ENCODE measurements at places on chromosomes 1 and 21.

GRCh38 chr1:25036117-25036546 is 106.1 kb upstream of the RUNX3 start:
- DNase-seq: no peak

GRCh38 chr21:39655589-39655988 is 42.8 kb downstream of the B3GALT5 start:
- DNase-seq: no peak

- no peak for DNase-seq
Measured at GRCh38 chr1:100482167-100482566, 55.8 kb upstream of the GPR88 start.

GRCh38 chr1:234978397-234979295 is 150.0 kb downstream of the TOMM20 start:
- DNase-seq: peak; percentile 38

DNA sequence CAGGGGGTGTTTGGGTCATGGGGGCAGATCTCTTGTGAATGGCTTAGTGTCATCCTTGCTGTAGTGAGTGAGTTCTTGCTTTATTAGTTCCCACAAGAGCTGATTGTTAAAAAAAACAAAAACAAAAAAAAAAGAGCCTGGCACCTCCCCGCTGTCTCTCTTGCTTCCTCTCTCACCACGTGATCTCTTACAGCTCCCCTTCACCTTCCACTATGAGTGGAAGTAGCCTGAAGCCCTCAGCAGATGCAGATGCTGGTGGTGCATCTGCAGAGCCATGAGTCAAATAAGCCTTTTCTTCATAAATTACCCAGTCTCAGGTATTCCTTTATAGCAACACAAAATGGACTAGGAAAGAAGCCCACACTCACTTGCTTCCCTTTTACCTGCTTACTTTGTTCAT is 17.2 kb upstream of the RGL1 start:
- no peak for DNase-seq

DNA sequence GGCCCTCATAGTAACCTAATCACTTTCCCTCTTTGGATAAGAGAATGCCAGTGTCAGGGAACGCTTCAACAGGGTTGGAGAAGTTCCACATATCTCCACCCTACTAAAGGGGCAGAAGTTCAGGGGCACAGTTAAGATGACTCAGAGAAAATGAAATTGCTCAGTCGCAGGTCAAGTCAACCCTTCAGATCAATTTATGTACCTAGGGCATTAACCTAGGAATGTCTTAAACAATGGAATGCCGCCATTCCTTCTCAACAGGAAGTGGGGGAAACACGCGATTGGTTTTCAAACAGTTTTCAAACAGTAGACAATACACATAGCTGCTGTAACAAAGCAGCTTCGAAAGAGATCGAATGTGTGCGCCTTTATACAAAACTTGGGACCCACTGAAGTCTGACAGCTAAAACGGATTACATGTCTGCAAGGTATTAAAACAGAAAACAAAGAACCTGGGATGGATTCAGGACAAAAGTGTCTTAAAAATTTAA is 897 bp downstream of the SLC25A24 start:
- no peak for DNase-seq

DNA sequence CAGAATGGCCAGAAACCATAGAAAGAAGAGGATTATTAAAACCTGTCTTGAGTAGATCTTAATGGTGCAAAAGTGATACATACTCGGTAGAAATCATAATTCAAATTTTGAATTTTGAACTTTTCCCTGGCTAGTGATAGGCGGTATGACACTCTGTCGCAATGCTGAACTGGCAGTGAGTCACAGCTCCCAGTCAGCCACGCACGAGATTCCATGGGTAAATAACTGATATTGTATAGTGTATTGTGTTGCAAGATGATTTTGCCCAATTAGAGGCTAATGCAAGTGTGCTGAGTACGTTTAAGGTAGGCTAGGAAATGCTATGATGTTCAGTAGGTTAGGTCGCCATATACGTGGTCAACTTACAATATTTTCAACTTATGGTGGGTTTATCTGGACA is 207.0 kb downstream of the SIPA1L2 start:
- no peak for DNase-seq

DNA sequence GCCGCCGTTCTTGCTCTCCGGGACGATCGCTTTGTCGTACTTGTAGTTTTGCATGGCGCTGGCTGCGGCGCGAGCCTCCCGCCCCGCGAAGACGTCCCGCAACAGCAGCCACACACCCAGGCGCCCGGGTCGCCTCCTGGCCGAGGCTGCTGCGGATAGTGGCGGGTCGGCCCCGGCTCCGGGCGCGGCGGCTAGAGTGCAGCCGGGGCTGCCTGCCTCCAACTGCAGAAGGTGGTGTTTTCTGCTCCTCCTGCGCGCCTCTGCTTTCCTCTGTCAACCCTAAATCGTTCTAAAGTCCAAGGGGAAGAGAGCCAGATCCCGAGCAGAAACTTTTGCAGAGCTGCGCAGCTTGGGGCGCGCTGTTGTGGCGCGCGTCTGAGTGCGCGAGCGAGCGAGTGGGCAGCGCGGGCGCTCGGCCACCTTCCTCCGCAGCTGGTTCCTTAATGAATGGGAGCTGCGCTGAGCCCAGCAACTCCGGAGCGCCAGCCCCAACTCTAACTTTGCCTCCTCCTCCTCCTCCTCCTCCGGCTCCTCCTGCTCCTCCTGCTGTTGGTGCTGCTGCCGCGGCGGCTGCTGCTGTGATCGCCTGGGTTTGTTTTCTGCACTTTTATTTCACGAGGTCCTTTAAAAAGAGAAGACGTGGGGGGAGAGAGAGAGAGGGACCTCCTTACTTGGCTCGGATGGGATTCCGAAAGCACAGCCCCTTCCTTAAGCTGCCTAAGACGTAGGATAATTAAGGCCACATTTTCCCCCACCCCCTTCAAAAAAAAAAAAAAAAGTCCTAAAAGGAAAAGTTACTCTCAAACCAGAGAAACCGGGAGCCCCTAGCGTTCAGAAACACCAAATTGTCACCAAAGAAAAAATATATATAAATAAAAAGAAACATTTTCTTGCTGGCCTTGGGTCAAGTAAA is at the start of gene PLPP3:
Gene PLPP3, minus strand, starts transcription at position 601 of the 913 bp plus-strand sequence. Its CDS starts 547 bp downstream, at position 54.
- no peak for DNase-seq

- DNase-seq: no peak
Measured at GRCh38 chr1:7267493-7267892, 482.2 kb downstream of the CAMTA1 start.

GRCh38 chr21:45870851-45871615 is 110.5 kb upstream of the COL6A1 start:
- no peak for DNase-seq

DNA sequence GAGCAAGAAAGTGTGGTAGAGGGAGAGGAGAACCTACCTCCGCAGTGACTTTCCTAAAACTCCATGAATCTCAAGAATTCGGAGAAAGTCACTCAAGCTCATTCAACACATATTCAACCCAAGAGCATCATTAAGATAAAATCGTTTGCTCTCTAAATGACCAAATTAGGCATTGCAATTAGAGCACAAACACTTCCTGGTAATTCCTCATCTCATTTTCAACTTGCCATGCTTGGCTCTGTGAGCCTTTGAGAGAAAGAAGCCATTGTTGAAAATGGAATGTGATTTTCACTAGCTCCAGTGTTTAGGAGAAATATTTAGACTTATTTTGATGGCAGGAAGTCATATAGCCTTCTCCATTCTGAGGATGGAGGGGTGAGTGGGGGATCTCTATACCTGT is 52.5 kb downstream of the KAZN start:
- no peak for DNase-seq

DNA sequence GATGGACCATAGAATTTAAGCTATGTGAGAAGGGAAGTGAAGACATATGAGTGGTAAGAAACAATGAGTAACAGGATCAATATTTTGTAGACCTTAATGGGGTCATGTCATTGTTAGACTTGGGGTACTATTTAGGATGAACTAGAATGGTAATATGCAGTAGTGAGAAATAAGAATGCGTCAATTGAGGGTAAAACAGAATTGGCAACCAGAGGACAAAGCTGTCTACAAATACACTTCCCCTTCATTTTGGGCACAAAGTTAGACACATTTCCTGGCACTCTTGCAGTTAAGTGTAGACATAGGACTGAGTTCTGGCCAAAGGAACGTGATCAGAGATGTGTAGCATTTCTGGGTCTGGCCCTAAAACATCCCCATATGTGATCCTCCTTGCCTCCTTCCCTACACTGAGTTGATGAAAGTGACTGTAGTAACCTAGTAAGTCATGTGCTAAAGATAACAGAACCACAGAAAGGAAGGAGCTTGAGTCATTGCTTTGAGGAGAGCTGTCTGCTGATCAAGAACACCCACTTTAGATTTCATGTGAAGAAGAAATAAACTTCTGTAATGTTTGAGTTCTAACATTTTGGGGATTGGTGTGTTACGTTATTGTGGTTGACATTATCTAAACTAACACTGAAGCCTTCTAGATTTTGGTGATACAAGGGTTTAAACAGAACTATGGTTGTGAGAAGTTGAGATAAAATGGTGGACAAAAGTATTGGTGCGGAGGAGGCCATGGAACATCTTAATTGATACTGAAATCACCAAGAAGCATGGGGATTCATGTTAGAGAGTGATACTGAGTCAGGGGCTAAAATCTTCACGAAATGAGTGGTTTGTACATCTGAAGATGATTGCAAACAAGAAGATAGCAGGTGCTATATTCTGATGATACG is 41.7 kb downstream of the CD55 start:
- no peak for DNase-seq

DNA sequence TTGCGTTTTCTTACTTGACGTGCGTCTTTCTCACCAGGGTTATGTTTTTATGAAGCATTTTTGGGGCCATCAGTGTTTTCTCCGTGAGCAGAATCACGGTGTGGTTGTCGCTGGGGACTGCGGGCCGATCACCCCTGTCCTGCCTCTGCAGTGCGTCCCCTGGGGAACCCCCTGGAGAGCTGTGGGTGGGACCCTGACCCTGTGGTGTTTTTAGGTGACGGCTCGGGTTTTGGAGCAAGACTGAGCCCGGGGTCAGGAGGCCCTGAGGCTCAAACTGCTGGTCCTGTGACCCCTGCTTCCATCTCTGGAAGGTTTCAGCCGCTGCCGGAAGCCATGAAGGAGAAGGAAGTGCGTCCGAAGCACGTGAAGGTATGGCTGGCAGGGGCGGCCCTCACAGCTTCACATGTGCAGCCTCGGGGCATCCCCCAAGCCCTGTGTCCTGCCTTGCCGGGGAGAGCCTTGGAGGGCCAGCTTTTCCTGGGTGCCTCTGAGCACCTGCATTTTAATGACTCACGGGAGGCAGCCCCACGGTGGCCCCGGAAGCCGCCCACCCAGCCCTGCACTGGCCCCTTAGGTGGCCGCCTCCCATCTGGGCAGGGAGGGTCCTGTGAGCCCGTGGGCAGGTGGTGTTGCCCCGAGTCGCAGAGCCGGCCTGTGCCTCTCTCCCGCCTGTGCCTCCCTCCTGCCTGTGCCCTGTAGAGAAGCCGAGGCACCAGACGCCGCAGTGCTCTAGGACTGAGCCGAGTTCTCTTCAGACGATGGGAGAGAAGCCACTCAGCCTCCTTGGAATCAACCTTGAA is 36.7 kb upstream of the DIP2A start:
- DNase-seq: no peak

DNA sequence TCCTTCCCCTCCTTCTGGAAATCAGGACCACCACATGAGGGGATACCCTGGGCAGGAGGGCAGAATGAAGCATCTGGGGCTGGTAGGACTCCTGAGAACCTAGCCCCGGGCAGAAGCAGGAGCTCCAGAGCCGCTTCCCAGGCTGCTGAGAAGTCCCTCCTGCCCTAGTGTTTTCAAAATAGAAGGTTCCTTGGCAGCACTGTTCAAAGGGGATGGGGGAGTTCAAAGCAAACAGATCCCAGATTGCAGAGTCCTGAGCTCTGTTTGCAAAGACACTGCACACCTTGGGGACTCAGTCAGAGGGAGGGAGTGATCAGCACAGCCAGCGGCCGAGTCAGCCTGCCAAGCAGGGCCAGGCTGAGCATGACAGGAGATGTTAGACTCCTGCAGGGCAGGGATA is 177.8 kb downstream of the PTPRU start:
- DNase-seq: no peak

GRCh38 chr1:9326596-9326995 is 33.9 kb downstream of the SPSB1 start:
- no peak for DNase-seq

- peak; percentile 54 for DNase-seq
Measured at GRCh38 chr1:180252638-180253536, 22.8 kb downstream of the LHX4 start.

DNA sequence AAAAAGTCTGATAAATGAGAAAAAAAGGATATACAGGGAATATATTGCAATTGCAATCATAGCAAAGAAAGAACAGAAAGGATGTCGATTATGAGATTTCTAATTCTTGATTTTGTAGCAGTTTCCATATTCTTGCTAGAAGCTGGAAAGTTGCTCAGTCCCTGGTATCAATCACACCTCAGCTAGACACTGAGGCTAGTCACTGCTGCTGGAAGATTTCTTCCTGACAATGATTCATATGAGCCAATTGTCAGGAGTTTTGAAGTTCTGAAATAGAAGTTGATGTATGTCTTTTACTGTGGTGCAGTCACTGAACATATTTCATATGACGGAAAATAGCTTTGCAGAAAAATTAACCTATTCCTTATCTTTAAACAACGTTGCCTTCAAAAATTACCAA is 208.4 kb upstream of the C1orf105 start:
- no peak for DNase-seq

- no peak for DNase-seq
Measured at GRCh38 chr1:57719274-57719673, 295.4 kb upstream of the DAB1 start.

GRCh38 chr1:235098547-235098946 is 30.1 kb downstream of the TOMM20 start:
- DNase-seq: no peak

Measured in CD4-positive, alpha-beta T cell (primary cell).